ENCODE measurements at places on chromosomes 7 and 10.

GRCh38 chr10:26015092-26015491 lies 81.1 kb downstream of the MYO3A start:
- DNase-seq: no peak

GRCh38 chr7:43179393-43179792 lies 66.9 kb downstream of the HECW1 start:
- no peak for DNase-seq

DNA sequence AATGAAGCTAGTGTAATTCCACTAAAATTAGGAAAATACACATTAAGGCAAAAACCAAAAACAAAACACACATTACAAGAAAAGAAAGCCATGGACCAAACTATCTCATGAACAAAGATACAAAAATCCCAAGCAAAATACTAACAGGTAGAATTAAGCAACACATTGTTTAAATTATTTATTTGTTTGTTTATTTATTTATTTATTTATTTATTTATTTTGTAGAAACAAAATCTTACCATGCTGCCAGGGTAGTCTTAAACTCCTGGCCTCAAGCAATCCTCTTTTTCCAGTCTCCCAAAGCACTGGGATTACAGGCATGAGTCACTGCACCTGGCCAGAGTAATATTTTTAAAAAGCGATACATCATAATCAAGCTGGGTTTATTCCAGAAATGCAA lies 6.8 kb upstream of the SLC29A3 start:
- DNase-seq: no peak

DNA sequence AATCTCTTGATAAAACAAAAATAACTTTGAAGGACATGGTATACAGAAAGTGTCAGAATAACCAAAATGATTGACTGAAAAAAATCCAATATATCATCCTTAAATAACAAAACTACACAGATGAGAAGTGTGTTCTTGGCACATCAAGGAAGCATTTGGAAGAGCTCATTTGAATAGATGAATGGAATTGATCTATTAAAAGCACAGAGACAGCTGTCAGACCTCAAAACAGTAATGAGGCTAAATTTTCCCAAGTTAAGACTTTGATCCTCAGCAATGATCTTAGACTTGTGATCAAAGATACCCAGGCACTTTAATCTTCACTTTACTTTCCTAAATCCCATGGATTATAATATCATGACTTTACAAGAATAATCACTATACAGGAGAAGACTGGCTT lies 395.4 kb upstream of the NFE2L3 start:
- DNase-seq: no peak

GRCh38 chr10:71671994-71672946 lies 47.3 kb downstream of the C10orf105 start:
- no peak for DNase-seq

DNA sequence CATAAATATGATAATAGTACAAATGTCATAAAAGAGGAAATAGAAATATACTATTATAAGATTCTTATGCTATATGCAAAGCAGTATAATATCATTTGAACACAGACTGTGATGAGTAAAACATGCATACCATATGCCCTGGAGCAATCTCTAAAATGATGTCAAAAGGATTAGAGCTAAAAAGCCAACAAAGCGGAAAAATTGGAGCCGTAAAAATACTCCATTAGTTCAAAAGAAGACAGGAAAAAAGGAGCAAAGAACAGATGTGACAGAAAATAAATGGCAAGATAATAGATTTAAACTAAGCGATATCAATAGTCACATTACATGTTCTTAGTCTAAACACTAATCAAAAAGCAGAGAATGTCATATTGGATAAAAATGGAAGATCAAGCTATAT lies 191.0 kb upstream of the PLPP4 start:
- no peak for DNase-seq

GRCh38 chr7:150403376-150404171 lies 24.4 kb downstream of the ZNF775 start:
- DNase-seq: no peak

- no peak for DNase-seq
Observed at GRCh38 chr7:128880791-128881457, 18.3 kb downstream of the ATP6V1F start.

DNA sequence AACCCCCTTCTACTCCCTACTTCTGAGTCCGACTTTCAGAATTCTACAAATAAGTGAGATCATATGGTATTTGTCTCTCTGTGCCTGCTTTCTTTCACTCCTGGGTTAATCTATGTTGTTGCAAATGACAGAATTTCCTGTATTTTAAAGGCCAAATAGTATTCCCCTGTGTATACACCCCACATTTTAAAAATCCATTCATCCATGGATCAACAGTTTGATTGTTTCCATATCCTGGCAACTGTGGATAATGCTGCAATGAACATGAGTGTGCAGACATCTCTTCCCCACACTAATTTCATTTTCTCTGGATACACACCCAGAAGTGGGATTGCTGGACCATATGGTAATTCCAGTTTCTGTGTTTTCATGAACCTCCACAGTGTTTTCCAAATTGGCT lies 225.8 kb upstream of the TCERG1L start:
- DNase-seq: no peak

- DNase-seq: no peak
Observed at GRCh38 chr10:57367412-57367811, 900.3 kb downstream of the IPMK start.

DNA sequence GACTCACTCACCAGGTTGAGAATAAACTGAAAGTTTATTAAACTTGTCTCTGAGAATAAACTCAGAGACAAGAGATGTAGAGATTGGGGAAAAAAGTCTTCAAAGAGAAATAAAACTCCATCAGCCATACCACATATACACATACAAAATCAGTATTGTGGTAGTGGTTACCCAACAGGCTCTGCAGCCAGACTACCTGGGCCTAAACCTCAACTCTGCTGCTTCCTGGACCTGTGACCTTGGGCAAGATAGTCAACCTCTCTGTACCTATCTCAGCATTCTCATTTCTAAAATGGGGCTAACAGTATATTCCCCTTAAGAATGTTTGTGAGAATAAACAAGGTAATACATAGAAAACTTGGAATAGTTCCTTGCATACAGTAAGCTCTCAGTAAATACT lies 15.3 kb downstream of the TPK1 start:
- DNase-seq: no peak

DNA sequence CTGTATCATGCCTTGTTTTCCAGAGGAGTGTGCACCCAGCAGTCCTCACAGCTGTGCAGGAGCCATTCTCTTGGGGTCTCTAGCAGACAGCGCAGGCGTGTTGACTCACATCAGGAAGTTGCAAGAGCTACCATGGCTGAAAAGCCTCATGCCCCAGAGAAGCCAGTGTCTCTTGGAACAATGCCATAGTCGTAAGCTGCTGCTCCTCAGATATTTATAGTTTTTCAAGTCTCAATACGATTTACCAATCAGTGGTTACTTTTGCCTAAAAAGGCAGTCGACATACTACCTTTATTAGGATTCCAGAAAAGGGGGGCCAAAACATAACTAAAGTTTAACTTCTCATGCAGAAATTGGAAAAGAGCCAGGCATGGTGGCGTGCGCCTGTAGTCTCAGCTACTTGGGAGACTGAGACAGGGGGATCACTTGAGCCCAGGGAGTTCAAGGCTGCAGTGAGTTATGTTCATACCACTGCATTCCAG lies 407.7 kb downstream of the PARD3 start:
- no peak for DNase-seq

GRCh38 chr7:53993224-53993623 lies 549.0 kb upstream of the VSTM2A start:
- no peak for DNase-seq

DNA sequence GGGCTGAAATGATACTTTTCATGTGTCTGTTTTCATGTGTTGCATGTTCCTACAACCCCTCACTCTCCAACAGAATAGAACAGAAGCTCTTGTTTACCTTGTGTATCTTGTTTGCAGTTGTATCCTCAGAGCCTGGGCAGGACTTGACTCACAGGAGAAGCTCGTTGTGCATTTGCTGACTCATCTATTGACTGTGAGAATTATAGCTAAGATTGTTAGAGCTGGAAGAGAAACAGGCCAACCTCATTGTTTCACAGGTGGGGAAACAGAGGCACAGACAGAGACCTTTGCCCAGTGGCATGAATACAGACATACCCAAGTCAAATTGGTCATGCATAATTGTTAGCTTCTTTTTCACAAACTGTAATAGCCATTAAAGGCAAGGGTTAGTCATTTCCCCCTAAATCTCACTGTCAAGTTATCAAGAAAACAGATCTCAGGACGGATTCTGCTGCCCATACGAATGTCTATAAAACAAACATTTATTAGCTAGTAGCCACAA lies 4.6 kb upstream of the TSPAN15 start:
- DNase-seq: no peak
